Endodermal cell (in vitro differentiated cells): ENCODE measurements at places on chromosomes 7 and 10. TPM values are rescaled to one million over a fixed set of nuclear protein-coding genes. Genes with fewer than 3 reads are reported as not detected.

DNA sequence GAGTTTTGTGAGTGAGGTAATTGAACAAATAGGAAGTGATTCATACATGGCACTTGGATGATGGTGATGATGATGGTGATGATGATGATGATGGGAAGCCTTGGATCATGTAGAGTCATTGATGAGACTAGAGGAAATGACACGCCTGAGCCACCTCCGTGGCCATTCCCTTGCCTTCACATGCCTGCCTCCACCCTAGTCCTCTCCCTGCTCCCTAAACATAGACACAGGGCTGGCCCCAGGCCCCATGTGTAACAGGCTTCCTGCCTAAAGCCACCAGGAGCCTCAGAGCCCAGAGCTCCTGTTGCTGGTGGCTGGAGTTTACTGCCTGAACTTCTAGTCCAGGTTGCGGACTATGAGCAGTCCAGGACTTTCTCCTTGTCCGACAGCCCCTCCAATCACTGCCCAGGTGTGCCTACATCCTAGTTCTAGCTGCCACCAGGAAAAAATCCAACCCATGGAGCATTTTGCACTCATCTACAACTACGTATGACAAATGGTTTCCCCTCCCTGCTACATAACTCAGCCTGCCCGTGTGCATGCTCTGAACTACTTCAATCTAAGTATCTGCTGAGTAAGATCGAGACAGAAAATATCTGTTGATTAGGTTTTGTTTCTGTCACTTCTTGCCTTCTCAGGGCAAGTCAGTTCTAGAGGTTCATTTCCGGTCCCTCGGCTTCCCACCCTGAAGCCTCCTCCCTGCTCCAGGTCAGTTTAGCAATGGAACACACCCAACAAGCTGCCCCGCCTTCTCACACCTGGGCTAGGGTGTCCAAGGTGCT, 35.5 kb upstream of the KDM7A start:
- H3K27me3 ChIP-seq, result no peaks in the 10 kb centered on the region
- H3K4me1 ChIP-seq, result no peaks in the 10 kb centered on the region
- H3K27ac ChIP-seq, result no peak overlapping the region
- no peak for DNase-seq

The ADRA2A gene
- total RNA-seq, result 0.75 TPM in 1 of 3 replicates, not detected in the others

DNA sequence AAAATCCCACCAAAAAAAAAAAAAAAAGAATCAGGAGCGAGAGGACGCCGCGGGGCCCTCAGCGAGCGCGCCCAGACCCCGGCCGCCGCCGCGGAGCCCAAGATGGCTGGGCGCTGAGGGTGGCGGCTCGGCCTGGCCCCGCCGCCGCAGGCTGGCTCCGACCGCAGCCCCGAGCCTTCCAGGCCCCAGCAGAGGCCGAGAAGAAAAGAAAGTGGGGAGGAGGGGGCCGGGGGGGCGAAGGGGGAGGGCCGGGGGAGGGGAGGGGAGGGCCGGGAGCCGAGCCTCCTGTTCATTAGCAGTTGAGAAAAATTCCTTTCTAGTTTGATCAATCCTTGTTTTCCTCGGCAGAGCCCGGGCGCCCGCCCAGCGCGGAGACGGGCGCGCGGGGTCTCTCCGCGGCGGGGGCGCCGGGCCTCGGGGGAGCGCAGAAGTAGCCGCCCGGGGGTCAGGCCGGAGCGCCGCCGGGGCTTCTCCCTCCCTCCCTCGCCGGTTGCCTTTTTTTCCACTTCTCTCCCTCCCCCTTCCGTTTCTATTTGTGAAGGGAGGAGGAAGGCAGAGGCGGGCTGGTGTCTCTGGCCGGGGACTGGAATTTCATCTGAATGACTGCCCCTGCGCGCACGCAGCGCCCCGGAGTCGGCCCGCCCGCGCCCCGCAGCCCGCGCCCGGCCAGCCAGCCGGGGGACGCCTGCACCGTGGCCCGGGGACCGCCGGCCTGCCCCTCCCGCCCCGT, 778 bp upstream of the TRIM8 start:
- DNase-seq, result peak; percentile 86
- peak overlapping the region; percentile 94 for H3K27ac ChIP-seq
- H3K27me3 ChIP-seq, result no peaks in the 10 kb centered on the region
- H3K4me1 ChIP-seq, result peaks cover 8% of the 10 kb centered on the region
- H3K4me3 ChIP-seq, result peak overlapping the region; percentile 82
- no peaks in the 10 kb centered on the region for H3K36me3 ChIP-seq

The CLCN1 gene
- 0.13 TPM in 1 of 3 replicates, not detected in the others for total RNA-seq

- H3K36me3 ChIP-seq, result no peaks in the 10 kb centered on the region
- no peak overlapping the region for H3K4me3 ChIP-seq
- H3K27me3 ChIP-seq, result no peaks in the 10 kb centered on the region
- H3K27ac ChIP-seq, result no peak overlapping the region
Observed at GRCh38 chr7:115133248-115133647, 211.4 kb downstream of the MDFIC start.

DNA sequence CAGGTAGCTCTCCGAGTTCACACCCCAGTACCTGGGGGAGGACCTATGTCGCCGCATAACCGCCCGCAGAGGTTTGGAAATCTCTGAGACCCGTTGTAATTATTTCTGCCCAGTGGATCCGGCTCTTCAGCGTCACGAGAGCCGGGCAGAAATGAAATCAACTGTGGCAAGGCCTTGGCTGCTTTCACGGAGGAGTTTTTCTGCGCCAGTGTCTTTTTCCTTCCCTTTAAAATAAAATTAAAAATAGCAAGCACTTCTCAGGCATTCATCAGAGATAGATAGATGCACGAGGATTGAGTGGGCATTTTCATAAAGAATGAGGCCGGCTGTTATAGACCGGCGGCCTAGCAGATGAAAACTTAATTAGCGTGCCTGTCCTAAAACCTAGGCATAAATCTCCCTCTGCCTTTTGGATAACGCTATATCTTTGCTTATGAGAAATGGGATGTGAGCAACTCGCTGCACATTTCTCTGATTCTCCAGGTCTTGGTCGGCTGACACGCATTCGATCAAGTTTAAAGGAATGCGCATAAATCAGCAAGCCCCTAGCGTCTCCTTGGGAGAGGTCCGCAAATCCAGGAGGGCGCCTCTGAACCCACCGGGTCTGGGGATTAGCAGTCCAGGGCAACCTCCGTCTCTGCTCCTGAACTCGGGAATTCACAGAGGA, 6.4 kb downstream of the HOXA13 start:
- no peaks in the 10 kb centered on the region for H3K36me3 ChIP-seq
- H3K4me1 ChIP-seq, result peaks cover 3% of the 10 kb centered on the region
- no peak overlapping the region for H3K27ac ChIP-seq
- peaks cover 100% of the 10 kb centered on the region for H3K27me3 ChIP-seq
- no peak overlapping the region for H3K4me3 ChIP-seq

DNA sequence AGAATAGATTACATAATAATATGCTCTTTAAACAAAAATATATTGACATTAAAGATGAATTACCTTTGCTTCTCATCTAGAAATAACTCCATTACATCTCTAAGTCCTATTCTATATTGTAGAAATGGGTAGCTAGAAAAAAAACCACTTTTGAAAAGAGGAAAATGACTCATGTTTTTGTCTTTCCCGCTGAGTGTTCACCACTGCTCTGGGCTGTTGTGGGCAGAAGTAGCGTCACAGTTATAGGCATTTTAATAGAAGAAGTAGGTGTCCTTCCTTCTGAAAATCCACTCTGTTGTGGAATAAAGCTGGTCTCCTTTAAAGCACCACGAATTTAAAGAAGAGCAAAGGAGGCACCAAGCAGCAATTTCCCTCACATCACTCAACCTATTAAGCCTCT, 117.6 kb upstream of the NFE2L3 start:
- H3K27ac ChIP-seq, result no peak overlapping the region
- no peak overlapping the region for H3K4me3 ChIP-seq
- H3K4me1 ChIP-seq, result no peaks in the 10 kb centered on the region
- H3K36me3 ChIP-seq, result no peaks in the 10 kb centered on the region

DNA sequence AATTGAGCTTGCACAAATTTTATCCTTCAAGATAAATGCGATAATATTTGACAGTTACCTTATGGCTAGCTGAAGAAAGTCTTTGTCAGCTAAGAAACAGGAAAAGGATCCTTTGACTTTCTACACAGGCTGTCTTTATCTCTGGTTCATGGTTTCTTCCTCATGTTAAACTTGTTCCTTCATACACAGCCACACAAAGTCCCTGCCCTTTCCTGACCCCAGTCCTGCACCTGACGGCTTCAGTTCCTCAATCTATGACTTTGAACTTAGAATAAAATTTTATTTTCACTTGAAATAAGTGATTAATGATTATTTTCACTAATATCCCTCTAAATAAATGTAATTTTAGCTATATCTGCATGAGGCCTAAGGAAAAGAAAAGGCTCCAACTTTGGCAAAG, 77.8 kb upstream of the PRSS1 start:
- H3K4me3 ChIP-seq, result no peak overlapping the region
- no peaks in the 10 kb centered on the region for H3K36me3 ChIP-seq
- no peak overlapping the region for H3K27ac ChIP-seq
- H3K4me1 ChIP-seq, result no peaks in the 10 kb centered on the region

The ACTR3C gene
- 0.36 and 0.92 TPM in 2 replicates for total RNA-seq

DNA sequence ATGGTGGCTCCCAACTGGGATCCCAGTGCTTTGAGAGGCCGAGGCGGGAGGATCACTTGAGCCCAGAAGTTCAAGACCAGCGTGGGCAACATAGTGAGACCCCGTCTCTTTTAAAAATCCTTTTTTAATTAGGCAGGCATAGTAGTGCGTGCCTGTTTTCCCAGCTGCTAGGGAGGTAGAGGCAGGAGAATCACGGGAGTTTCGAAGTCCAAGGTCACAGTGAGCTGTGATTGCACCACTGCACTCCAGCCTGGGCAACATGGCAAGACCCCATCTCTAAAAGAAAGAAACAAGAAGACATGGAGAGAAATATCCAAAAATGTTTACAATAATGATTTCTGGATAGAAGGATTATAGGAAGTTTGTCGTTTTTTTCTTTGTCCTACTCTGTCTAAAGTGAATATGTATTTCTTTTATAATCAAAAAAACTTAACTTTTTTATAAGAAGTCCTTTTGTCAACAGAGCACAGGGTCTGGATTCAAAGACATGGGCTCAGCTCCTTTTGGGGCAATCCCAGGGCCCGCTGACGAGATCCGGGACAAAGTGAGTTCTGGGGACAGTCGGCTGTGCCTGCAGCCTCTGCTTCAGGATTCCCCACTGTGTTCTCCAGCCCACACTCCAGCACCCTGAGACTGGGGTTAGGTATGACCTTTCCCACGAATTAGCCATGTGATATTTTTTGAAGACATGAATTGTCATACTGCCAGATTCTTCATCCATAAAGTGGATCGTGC, 45.6 kb downstream of the PDGFA start:
- H3K4me3 ChIP-seq, result no peak overlapping the region
- H3K36me3 ChIP-seq, result no peaks in the 10 kb centered on the region
- DNase-seq, result no peak
- H3K4me1 ChIP-seq, result peaks cover 4% of the 10 kb centered on the region
- no peak overlapping the region for H3K27ac ChIP-seq

GRCh38 chr7:120170834-120171233, 102.1 kb upstream of the KCND2 start:
- DNase-seq, result no peak
- no peak overlapping the region for H3K4me3 ChIP-seq
- no peaks in the 10 kb centered on the region for H3K27me3 ChIP-seq
- H3K27ac ChIP-seq, result no peak overlapping the region

- no peak overlapping the region for H3K27ac ChIP-seq
- DNase-seq, result no peak
- peaks cover 11% of the 10 kb centered on the region for H3K4me1 ChIP-seq
- H3K4me3 ChIP-seq, result no peak overlapping the region
- no peaks in the 10 kb centered on the region for H3K27me3 ChIP-seq
Observed at GRCh38 chr7:133750287-133750686, 376.9 kb upstream of the LRGUK start.

GRCh38 chr10:7136016-7136415, 274.8 kb downstream of the SFMBT2 start:
- H3K27ac ChIP-seq, result no peak overlapping the region
- DNase-seq, result no peak
- no peaks in the 10 kb centered on the region for H3K27me3 ChIP-seq
- H3K4me3 ChIP-seq, result no peak overlapping the region
- H3K4me1 ChIP-seq, result no peaks in the 10 kb centered on the region

The MRPS16 gene
- 61.8 to 109 TPM (median 100.0 TPM) in 3 replicates for total RNA-seq

The RPP38 gene
- 12.7 to 24.8 TPM (median 22.5 TPM) in 3 replicates for total RNA-seq

The ZNF248 gene
- total RNA-seq, result 6.7 and 7.2 TPM in 2 replicates

The CAMK2B gene
- total RNA-seq, result 0.40 TPM in 1 of 3 replicates, not detected in the others

DNA sequence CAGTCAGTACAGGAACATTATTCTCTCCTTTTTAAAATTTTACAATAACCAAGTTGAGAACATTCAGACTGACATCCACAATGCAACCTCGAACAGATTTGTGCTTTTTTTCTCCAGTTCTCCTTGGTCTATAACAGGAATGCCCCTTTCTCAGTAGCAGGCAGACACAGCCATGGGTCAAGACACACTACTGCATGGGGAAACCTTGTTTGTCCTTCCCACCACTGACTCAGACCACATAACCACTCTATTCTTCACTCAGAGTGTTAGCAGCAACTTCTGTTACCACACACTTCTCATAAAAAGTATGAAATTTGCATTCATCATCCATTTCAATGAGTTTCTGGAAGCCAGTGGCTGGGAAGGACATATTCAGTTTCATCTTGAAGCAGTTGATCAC, 421.7 kb downstream of the ADRA2A start:
- H3K4me3 ChIP-seq, result no peak overlapping the region
- no peaks in the 10 kb centered on the region for H3K36me3 ChIP-seq

GRCh38 chr10:5805711-5806110, 7.5 kb downstream of the GDI2 start:
- H3K27me3 ChIP-seq, result no peaks in the 10 kb centered on the region
- no peak overlapping the region for H3K27ac ChIP-seq

DNA sequence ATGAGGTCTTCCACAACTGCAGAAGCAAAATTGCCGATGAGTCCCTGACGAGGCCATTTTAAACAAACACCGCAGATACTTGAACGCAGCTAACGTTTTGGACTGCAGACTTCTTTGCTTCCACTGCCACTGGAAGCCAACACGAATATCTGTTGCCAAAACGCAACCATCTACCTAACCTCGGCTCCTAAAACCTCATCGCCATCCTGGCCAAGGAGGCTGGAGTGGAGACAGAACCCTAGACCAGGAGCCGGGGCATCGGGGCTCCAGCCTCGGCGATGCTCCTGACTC, 493 bp downstream of the WDR91 start:
- DNase-seq, result no peak
- no peaks in the 10 kb centered on the region for H3K4me1 ChIP-seq
- H3K4me3 ChIP-seq, result peak overlapping the region; percentile 89
